Amniotic epithelial cell (primary cell): ENCODE measurements at places on chromosomes 7 and 10.

GRCh38 chr7:37230221-37230620 lies 218.4 kb downstream of the ELMO1 start:
- DNase-seq: no peak

DNA sequence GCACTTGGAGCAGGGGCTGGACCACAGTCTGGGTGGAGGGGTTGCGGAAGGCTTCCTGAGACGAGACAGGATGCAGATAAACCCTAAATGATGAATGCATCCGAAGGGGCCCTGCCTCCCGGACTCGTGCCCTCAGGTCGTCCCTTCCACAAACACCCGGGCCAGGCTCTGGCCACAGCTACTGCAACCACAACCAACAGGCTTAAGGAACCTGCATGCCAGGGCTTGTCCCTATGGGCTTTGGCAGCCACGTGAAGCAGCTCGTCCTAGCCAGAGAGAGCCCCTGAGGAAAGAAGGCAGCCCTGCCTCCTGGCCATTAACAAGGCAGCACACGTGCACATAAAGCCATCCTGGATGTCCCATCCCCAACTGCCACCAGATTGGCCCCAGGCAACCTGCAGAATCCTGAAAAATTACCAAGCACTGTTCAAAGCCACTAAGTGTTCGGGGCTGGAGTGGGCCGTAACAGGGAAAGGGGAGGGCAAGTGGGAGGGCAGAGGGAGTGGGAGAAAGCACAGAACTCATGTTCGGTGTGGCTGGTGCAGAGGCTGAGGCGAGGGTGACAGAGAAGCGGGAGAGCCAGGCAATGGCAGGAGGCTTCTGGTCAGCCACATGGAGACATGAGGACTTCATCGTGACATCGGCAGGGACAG lies 62.7 kb downstream of the MAD1L1 start:
- no peak for DNase-seq

DNA sequence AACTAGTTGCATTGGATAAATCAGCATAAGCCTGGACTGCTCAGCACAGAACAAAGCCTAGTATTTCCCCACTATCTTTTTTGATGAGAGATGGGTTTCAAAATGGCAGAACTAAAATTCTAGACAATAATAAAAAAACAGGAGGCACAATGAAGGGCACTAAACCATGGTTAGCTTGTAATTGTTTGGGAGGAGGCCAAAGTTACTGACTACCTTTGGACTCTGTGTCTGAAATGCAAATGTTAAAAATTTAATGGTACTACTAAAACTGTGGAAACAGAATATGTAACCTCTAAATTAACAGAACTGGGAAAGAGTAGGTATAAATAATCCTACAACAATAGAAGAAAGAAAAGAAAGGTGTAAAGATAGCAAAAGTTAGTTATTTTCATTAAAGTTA lies 13.0 kb downstream of the ADAM12 start:
- DNase-seq: no peak

- no peak for DNase-seq
Measured at GRCh38 chr7:133977409-133978274, 149.5 kb upstream of the LRGUK start.

DNA sequence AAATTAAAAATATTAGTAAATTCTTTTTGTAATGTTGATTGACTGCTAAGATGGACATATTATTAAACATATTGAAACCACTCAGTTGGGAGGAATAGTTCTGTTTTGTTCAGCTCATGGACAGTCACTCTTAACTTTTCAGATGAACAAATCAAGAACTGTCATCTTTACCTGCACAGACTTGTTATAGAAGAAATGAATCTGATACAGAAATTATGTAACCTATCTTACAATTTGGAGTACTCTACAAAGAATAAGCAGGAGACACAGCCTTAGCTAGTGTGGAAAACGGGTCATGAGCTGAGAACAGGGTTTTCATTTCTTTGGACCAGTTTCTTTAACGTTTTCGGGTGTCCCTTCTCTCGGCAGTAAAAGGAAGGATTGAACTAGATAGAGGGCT lies 1.2 kb upstream of the ANLN start:
- no peak for DNase-seq

- no peak for DNase-seq
Measured at GRCh38 chr7:52325237-52325636, 710.2 kb upstream of the POM121L12 start.

- DNase-seq: peak; percentile 39
Measured at GRCh38 chr10:78520737-78521430, 487.2 kb downstream of the RPS24 start.

DNA sequence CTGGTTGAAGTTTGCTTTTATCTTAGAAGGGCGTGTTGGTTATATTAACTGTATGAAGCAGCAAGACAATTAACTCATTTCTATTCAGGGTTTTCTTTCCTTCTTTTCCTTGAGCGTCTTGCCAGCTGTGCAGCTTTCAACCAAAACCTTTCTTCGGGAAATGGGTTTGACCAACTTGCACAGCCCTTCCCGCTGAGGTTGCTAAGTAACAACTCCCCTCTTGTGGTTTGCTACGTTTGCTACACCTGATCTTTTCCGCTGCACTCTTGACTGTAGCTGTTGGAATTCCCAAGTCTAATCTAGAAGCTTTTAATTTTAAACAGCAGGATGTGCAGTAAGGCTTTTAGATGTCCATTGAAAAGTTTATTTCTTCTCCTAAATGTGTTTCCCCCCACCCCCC lies 116.9 kb downstream of the CDCA7L start:
- DNase-seq: no peak

GRCh38 chr10:84191106-84191505 lies 3.2 kb upstream of the CDHR1 start:
- DNase-seq: no peak

- DNase-seq: no peak
Measured at GRCh38 chr7:158461824-158462223, 125.8 kb downstream of the PTPRN2 start.

DNA sequence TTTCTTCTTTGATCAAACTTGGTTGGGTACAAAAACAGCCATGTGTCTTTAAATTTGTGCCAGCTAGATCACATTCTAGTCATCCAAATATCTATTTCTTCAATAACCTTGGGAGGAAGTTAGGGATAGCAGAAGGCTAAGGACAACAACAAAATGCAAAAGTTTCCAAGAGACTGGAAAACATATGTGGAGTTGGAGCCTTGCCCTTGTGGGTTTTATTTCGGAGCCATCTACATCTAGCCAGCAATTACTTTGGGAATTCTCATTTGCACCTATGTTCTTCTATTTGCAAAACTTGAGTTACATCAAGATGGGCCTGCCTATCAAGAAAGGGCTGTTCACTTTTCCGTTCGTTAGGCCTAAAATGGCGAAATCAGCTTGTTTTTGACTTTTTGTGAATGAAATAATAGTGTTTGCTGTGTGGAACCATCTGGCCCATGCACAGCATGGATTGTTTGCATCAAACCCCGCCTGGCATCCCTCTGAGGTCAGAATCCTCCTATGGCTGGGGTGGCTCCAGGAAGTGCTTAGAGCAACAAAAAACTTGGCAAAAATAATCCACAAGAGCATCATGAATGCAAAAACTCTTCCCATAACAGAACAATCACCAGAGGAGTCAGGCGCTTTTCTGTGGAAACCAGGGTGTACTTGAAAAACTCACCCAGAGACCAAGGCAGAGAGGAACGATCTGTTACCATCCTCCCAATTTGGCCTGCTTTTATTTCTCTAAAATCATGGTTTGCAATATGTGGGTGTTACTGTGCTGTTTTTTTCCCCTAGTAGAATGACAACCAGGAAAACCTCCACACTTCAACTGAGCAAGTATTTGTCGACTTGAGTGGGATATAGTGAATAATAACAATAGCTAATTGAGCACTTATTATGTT lies 36.2 kb upstream of the XPNPEP1 start:
- no peak for DNase-seq

DNA sequence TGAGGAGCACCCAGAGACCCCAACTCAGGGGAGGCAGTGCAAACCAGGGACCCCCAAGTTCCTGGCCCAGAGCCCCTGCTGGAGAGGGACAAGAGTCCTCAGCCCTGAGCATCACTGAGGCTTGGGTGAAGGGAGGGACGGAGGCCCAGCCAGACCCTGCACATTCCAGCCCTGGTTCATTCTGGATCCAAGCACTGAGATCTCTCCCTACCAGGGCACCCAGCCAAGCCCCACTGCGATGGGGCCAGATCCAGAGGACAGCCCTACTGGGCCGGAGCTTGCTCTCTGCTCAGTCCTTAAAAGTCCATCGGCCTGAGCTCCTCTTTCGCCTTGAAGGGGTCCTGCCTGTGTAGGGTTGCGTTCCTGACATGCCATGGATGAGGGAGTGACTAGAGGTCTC lies 40.5 kb upstream of the RABGEF1 start:
- no peak for DNase-seq

DNA sequence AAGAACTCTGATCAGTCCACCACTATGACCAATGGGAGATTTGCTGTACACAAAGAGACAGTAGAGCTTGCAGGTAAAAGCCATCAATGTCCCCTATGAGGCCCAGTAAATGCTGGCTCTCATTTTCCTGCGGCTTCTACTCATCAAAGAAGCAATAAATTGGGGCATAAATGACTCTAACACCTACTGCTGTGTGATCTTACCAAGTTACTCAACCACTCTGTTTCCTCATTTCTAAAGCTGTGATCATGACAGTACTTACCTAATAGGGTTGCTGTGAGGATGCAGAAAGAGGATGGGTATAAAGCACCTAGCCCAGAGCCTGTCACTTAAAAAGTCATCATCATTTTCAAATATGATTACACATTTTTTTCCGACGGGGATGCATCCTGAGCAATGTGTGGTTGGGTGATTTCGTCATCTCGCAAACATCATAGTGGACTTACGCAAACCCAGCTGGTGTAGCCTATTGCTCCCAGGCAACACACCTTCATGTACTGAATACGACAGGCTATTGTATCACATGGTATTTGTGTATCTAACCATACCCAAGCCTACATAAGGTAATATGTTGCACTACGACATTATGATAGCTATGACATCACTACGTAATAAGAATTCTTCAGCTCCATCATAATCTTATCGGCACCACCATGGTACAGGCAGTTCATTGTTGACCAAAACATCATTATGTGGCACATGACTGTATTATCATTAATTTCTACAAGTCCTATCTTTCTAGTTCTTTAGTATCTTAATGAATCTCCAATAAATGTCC lies 7.1 kb upstream of the MGMT start:
- DNase-seq: peak; percentile 9

- peak; percentile 79 for DNase-seq
Measured at GRCh38 chr10:99372546-99373271, 43.6 kb downstream of the CNNM1 start.

- peak; percentile 72 for DNase-seq
Measured at GRCh38 chr7:130494431-130494858, 2.6 kb downstream of the MEST start.

GRCh38 chr10:132946806-132947546 lies 4.6 kb upstream of the CFAP46 start:
- DNase-seq: no peak

DNA sequence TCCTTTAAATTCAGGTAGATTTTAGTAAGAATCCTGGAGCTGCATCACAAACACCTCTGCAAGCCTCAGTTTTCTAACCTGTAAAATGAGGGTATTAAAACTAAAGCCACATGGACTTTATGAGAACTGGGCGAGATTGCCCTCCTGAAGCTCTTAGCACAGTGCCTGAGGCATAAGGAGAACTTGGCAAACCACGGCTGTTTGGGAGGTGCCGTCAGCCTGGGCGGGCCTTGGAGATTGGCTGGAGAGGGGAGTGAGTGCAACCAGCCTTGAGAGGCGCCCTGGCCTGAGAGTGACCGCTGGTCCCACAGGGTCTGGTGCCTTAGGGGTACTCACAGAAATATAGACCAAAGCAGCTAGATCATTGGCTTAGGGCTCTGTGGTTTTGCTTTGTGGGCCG lies 5.4 kb upstream of the TNS3 start:
- DNase-seq: no peak

DNA sequence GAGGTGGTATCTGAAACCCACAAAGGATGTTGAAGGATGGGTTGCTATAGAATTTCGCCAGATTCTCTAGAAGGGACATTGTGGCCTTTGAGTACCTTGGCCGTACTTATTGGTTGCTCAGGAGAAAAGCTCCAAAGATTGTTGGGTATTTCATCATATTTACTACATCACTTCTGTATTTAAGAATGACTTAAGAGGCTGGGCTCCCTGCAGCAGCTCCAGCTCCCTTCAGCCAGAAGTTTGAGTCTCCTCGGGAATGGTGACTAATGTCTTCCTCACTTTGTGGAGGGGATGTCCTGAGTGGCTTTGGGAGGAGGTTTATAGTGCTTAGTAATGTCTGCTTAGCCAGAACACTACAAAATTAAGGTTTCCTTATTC lies 18.1 kb downstream of the MINDY4 start:
- DNase-seq: peak; percentile 75

DNA sequence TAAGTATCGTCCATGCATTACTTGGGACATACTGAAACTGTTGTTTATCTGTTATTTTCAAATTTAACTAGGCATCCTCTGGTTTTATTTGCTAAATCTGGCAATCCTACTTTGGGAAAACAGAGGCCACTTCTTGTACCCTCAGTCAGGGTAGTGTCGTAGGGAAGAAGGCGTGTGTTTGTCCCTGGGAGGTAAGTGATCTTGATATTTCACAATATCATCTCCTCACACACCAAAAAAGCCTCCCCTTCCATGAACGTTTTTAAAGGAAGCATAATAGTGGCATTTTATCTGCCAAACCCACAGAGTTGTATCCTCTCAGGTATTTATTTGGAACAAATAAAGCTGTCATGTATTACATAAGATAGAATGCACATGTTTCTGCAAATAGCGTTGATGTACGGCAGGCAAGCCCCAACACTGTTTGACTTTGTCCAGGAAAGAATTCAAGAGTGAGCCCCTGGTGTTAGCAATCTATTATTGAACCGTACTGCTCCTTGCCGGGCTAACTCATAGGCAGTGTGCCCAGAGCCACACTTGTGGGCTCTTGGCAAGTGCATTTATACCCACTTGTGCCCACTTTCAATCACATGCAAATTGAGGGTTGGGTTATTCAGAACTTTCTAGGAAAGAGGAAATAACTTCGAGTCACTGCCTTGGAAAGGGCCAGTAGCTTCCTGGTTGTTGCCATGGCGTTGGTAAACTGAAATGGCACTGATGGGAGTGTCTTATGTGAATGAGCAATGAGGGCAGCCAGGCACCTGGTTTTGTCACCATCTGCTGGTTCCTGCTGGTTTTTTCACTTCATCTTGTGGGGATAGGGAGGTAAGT lies 266.0 kb downstream of the USP6NL start:
- DNase-seq: no peak

GRCh38 chr7:45400680-45401079 lies 173.5 kb upstream of the ADCY1 start:
- DNase-seq: no peak

GRCh38 chr7:45021604-45022296 lies 21.7 kb downstream of the CCM2 start:
- DNase-seq: peak; percentile 42

DNA sequence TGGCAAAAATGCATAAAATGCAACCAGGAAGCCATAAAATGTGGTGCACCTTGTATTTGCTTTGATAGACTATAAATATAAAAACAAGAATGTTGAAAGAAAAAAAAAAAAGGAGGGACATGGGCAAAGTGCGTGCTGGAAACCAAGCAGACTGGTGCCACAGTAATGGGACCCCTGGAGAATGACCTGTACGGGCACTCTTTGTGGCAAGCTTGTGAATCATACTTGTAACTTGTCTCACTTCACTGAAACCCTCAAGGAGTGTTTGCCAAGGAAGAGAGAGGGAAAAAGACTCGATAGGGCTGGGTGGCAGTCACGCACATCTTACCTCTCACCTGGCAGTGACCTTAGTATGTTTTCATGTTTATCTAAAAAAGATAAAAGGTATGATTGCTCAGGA lies 1183.6 kb downstream of the GATA3 start:
- DNase-seq: no peak
